G401 (cell line): ENCODE measurements at places on chromosomes 2 and 18.
A peak's percentile ranks its signal among the peaks of the same experiment; 100 is the strongest.

- no peak for DNase-seq
Measured at GRCh38 chr2:125680809-125681208, 975.1 kb upstream of the GYPC start.

DNA sequence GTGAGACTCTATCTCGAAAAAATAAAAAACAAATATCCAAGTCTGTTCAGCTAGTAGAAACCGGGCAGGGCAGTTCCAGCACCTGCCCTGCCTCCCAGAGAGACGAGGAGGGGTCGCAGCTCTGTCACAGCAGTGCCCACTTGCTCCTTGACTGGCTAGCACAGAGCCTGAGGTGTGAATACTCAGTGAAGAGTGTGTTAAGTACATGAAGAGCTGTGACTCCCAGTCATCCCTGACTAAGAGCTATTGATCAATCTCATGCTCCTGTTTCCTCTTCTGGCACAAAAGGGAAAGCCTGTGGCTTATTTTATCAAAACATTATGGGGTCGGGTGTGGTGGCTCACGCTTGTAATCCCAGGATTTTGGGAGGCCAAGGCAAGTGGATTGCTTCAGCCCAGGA is 83.0 kb upstream of the FZD7 start:
- no peak for DNase-seq

DNA sequence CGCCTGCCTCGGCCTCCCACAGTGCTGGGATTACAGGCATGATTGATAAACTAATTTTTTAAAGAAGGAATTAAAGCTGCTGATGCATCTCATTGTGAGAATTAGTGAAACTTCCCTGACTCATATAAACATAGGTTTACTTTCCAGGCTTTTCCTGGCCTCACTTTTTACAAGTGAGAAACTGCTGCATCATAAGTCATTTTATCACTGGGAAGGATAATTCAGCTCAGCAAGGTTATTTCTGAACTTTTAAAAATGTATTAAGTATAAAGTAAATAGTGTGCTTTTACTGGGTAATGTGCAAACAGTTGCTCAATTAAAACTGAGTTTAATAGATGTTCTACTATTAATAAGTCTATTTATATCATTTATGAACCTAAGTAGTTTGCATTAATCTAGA is 1130.3 kb upstream of the CDH2 start:
- no peak for DNase-seq

GRCh38 chr18:23994361-23994902 is 20.1 kb upstream of the TTC39C start:
- peak; percentile 10 for DNase-seq

- DNase-seq = no peak
Measured at GRCh38 chr18:36672437-36673344, 156.1 kb downstream of the TPGS2 start.

- DNase-seq = no peak
Measured at GRCh38 chr2:213959589-213959988, 451.3 kb upstream of the VWC2L start.

GRCh38 chr2:173027181-173028128 is 48.2 kb upstream of the MAP3K20 start:
- DNase-seq = peak; percentile 91

DNA sequence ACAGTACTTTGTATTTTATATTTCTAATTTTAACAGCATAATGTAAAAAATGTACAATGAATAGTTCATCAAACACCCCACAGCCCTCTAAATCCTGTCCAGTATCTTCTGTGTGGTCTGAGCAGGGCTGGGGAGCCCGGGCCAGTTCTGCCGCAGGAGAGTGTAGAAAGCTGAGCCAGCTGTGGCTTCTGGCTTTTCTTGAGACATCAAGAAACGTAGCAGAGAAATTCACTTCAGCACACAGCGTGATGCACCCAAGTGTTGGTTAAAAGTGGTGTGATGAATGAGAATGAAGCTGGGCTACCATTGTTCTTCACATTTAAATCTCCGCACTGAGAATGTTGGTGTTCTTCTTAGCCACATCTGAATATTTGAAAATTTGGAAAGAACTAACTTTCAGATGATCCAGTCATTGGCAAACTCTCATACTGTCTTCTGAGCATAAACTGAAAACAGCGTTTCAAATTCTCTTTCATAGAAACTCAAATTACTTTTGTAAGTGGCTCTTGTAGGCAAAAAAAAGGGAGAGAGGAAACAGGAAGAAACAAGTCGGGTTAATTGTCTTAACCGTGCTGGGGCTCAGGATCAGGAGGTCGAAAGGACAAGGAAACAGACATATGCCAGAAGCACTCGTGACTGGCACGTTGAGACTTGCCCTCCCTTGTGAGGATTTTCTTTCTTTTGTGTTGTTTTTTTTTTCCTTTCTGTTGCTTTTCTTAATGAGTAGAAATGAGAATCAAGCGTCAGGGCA is 23.4 kb upstream of the TMEM87B start:
- DNase-seq = peak; percentile 9

- DNase-seq = no peak
Measured at GRCh38 chr2:100070078-100070477, 72.3 kb downstream of the AFF3 start.

DNA sequence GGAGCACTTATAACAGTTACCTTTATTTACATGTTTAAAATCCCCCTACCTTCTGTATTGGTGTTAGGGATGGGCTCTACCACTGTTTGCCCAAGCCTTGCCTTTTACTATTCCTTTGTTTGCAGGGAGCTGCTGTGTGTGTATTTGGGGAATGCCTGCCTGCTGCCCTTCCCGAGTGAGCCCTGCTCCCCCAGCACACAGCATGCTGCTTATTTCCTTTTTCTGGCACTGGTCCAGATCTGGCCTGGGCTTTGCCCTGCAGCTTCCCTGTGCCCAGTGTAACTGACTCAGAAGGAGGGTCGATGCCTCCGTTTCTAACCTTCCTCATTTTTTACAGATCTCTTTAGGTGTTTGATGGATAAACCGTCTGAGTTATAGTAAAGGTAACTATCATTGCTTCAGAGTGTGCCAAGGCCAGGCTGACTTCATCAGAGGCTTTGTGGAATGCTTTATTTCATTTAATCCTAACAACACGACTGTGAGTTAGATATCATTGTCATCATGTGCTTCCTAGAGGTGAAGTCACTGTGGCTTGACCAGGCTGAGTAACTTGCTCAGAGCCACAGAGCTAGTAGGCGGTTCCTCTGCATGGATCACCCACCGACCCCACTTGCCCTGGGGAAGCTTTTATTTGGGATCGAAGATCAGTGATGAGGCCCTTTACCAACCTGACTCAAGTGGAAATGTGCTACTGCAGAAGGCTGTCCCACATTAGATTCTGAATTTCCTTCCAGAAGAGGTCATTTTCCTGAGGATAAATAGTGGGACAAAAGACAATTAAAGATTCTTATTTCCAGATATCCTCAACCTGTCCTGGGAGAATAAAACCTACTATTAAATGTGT is 238.8 kb downstream of the ZNF407 start:
- peak; percentile 77 for DNase-seq

DNA sequence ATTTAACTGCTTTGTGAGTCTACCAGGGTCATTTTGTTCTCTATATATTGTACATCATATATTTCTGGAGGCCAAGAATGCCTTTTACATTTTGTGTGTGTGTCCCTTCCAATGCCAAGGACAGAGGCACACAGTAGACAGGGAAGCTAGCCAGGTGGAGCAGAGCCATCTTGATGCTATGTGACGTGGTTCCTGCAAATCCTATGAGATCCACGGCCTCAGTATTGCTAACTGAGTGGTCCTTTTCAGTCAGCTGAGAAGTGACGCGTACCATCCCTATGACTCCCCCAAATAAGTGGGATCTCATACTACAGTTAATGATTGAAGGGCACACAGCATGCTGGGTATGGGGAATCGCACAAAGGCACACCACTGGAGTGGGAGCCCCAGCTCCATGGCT is 27.3 kb downstream of the CCDC141 start:
- DNase-seq = no peak

DNA sequence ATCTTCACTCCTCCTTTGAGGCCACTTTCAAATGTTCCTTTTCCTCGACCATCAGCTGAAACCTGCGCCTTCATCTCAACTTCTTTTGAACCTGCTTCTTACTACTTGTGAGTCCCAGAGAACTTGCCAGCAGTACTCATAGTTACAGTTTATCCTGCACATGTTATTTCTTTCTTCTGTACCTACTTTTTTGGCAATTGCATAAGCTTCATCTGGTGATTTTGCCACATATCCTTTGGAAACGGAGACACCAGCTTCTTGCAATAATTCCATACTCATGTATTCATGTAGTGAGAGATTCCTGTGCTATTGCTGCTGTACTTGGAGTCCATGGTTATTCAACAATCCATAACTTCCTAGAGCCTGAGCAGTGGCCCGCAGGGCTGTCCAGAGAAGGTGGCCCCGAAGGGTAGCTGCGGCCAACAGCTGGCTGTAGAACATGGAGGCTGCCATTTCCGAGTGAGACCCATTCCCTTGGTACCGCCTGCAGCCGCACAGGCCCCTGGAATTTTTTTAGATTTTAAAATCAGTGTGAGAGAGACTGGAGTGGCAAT is 39.4 kb downstream of the EFR3B start:
- no peak for DNase-seq

- peak; percentile 34 for DNase-seq
Measured at GRCh38 chr2:178523596-178524134, 43.4 kb downstream of the PLEKHA3 start.

GRCh38 chr2:133142087-133142486 is 426.2 kb downstream of the NCKAP5 start:
- DNase-seq = no peak

- DNase-seq = no peak
Measured at GRCh38 chr18:74066018-74066417, 81.6 kb downstream of the FBXO15 start.

GRCh38 chr2:120937686-120938044 is 202.0 kb downstream of the GLI2 start:
- no peak for DNase-seq

GRCh38 chr2:68755071-68755470 is 20.5 kb downstream of the ARHGAP25 start:
- no peak for DNase-seq

DNA sequence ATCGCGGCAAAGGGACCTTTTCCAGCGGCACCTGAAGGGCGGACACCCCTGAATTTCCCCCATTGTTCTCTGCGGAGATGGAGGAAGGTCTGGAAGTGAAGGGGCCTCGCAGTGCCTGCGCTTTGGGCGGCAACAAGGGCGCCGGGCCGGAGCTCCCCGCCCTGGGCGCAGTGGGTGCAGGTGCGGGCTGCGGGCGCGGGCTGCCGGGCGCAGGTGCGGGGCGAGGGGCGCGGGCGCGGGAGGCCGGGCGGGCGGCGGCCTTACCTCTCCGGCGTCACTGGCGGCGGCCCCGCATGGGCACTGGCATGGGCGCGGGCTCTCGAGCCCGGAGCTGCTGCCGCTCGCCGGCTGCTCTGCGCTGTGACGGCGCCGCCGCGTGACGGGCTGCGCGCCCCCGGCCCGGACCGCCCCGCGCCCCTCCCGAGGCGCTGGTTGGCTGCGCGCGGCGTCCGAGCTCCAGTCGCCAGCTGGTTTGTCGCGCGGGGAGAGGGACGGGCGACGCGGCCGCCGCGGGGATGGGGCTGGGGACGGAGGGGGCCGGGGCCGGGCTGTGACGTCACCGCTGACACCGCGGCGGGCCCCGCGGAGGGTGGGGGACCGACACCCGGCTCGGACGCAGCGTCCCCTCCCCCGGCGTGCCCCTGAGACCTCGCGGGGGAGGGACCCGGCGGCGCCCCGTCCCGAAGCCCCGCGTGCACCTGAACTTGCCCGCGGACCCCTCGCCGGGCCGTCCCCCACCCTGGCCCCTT is at the start of gene KIF1A:
KIF1A (minus strand) TSS at position 362 of the 749 bp plus-strand sequence. CDS start 22,467 bp downstream, outside the sequence.
- peak; percentile 86 for DNase-seq

DNA sequence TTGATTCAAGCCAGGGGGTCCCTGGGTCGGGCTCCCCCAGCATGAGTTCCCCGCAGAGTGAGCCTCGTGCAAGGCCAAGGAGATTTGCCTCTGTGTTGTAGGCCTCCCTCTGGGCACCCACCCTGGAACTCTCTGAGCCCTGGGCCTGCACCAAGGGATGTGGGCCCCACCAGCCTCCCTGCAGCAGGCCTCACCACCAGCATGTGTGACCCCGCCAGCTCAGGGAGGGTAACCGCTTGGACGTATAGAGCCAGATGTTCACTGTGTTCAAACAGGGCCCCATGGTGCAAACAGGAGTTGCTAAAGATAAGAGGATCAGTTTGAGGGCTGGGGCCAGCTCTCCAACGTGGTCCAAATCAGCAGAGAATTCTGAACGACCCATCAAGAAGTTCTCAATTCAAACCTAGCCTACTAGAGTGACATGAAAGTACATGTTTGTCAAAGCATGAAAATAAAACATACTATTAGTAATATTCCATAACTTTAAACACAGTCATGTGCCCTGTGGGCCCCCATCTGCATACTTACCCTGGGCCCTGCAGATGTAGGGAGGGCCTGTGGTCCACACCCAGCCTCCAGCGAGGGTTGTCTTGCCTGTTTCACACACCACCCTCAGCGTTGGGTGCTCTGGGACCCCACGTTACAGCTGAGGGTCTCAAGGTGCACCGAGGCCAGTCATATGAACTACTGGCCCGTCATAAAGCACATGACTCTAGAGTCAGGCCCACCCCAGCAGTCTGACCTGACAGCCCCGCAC is 5.5 kb upstream of the TUBB6 start:
- no peak for DNase-seq

DNA sequence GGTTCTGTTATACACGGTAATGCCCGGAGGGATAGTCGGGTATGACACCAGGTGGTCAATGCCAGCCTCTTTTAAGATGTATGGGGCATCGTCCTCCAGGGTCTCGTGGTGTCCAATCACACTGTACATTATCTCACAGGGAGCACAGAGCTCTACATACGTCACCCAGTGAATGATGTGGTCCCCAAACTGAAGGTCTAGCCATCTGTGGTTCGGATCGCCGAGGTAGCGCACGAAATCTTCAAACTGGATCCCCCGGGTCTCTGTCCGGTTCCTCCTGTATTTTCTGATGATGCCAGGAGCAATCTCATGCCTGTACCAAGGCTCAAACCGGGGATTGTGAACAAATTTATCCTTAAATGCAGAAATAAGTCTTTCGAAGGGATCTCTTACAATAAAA is 24.1 kb downstream of the CHST10 start:
- no peak for DNase-seq

- DNase-seq = no peak
Measured at GRCh38 chr2:56713161-56713676, 529.4 kb downstream of the CCDC85A start.

GRCh38 chr18:26450989-26451682 is 97.2 kb downstream of the KCTD1 start:
- DNase-seq = no peak

DNA sequence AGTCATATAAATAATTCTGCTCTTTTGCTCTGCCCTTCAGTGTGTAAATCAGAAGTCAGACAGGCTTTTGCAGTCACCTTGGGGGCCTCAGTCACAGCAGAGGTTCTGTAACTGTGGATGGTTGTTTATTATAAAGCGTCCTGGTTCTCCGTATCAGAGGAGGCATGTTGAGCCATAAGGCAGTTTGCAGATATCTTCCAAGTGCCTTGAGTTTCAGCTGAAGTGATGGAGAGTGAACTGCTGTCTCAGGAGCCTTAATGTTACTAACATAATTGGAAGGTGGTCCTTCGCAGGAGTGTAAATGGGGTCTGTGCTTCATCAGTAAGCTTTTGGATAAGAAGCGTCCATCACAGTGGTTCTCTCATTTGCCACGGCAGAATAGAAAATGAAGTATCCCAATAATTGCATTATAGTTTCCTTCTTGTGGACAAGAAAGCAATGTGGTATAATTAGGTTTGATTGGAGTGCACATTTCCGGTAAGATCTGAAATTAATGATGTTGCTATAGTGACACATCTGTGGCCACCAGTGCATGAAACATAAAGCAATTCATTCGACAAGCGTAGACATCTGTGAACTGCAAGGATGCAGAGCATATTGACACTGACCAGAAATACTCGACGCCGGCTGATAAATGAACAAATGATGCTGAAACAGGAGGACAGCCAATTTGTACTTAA is 112.5 kb upstream of the NFATC1 start:
- no peak for DNase-seq

- no peak for DNase-seq
Measured at GRCh38 chr2:241507430-241508239, 749 bp downstream of the STK25 start.
